NCI-H2029 (cell line): ENCODE measurements at places on chromosomes 12 and 14.

DNA sequence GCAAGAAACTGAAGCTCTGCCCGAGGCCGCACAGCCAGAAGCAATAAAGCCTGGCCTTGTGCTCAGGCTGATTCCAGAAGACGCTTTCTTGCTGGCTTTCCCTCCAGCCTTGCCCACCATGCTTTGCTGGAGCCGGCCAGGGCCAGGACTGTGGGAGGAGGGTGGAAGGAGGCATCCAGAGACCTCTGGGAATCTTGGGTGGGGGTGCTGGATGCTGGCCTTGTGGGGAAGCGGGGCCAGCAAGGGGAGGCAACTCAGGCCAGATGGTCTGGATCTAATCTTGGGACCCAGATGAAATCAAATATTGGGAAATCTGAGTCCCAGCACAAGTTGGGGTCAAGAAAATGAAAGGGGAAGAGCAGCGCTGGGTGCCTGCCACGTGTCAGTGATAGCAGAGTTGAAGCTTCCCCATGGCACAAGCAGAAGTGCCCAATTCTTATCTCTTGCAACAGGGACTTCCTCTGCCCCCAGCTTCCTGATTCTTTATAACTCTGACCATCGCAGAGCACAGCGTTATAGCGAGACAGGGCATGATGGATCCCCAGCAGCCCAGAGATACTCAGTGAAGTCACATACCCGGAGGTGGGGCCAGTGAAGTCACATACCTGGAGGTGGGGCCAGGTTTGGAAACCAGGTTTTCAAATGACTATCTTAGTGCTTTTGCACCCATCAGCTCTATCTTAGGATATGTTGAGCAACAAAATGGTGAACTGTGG, 6.4 kb upstream of the RABGGTA start:
- DNase-seq = no peak

- peak; percentile 39 for DNase-seq
Observed at GRCh38 chr12:58915634-58916033, 4.7 kb downstream of the LRIG3 start.

DNA sequence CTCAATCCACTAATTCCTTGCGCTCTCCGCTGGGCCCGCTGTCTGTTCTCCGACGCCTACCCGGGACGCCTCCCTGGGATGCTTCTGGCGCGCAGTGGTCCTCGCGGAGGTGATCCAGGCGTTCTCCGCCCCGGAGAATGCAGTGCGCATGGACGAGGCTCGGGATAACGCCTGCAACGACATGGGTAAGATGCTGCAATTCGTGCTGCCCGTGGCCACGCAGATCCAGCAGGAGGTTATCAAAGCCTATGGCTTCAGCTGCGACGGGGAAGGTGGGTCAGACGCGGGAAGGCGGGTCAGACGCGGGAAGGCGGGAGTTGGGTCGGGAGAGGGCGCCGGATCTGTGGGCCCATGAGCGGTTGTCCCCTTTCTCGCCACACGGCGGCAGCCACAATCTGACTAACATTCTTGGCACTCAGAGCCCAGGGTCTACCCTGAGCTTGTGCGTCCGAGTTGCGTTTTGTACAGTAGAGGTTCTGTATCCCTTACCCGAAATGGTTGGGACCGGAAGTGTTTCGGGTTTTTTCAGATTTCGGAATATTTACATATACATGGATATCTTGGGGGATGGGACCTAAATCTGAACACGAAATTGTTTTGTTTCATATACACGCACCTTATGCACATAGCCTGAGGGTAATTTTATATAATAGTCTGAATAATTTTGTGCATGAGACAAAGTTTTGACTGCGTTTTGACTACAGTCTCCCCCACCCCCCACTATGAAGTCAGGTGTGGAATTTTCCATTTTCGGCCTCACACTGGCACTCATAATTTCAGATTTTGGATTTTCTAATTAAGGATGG, 762 bp downstream of the C12orf57 start:
- DNase-seq = peak; percentile 95

- DNase-seq = no peak
Observed at GRCh38 chr12:107369679-107370078, 276.3 kb upstream of the CRY1 start.

GRCh38 chr12:42104087-42104486, 40.6 kb downstream of the GXYLT1 start:
- DNase-seq = no peak

DNA sequence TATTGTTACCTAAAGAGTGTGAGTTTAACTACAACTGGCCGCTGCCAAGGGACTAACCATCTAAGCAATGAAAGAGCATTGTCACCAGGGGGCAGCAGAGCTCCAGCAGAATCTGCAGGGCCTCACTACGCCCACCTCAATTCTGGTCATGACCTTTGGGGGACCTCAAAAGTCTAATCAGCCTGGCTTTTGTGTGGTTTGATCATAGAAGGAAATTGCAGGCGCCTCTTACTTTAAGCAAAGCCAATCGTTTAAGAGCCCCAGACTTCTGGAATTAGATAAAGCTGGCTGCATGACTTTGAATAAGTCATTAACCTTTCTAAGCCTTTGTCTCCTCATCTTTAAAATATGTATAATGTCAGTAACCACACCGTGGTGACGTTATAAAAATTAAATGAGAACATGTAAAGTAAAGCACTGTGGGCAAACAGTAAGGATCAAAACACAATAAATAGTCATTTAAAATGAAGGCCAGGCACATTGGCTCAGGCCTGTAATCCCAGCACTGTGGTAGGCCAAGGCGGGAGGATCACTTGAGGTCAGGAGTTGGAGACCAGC, 58.6 kb downstream of the TBX3 start:
- DNase-seq = peak; percentile 63

DNA sequence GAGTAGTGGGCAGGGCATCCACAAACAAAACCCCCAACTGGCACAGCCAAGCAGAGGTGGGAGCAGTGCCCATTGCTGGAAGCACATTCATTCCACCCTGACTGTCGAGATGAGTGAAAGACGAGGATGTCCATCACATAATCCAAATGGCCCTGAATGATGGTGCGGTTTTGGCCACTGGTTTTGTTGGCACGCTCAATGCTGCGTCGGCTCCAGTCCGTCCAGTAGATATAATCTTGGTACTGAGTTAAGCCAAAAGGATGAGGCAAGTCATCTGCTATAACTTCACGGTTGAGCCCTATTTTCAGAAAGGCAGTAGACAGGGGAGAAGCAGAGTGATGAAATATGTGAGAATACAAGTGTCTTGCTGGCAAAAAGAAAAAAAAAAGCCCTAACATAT, 88.1 kb downstream of the BCL2L14 start:
- no peak for DNase-seq

- DNase-seq = no peak
Observed at GRCh38 chr12:5588176-5588575, 156.3 kb downstream of the NTF3 start.

DNA sequence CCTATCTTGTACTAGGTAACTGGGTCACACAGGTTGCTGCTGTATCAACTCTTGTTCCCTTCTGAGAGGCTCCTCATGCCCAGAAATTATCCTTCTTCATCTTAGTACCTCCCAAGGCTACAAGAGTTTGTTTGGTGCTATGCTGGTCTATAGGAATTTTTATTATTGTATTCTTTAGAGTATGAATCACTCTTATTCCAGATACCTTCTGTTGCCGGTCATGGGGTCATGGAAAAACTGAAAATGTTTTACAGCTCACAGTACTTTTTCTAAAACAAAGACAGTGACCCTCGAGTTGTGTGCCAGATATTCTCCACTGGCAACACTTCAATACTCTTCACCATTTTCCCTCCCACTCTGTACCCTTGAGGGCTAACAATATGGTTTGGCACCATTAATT, 1598.0 kb upstream of the TMEM132C start:
- DNase-seq = no peak

DNA sequence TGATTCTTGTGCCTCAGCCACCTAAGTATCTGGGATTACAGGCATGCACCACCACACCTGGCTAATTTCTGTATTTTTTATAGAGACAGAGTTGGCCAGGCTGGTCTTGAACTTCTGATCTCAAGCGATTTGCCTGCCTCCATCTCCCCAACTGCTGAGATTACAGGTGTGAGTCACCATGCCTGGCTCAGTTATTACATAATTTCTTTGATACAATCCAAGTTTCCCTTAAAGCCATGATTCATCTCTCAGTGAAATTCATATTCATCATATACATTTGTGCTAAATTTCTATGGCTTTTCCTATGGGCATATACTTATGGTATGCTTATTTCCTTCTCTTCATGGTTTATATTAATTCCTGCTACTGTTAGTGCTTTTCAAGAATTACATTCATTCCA, 29.1 kb upstream of the PZP start:
- DNase-seq = no peak

- DNase-seq = no peak
Observed at GRCh38 chr14:104703269-104703668, 13.9 kb downstream of the INF2 start.

DNA sequence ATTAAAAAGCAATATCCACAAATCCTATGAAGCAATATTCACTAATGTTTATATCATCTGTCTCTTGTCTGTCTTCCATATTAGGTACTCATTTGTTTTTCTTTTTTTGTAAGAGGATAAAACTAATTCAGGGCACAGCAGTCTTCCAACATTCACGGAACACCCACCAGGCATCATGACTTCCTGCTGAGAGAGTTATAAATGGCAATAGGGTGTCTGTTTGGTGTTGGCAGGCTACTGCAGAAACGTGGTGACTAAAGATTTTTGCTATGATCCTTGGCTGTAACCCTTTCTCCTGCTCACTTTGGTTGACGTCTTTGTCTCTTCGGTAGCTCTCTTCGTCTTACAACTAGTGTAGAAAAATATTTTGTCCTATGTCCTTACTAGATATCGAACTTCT, 860.6 kb upstream of the MGAT4C start:
- DNase-seq = no peak

GRCh38 chr12:71299541-71300376, 139.8 kb upstream of the LGR5 start:
- DNase-seq = no peak

DNA sequence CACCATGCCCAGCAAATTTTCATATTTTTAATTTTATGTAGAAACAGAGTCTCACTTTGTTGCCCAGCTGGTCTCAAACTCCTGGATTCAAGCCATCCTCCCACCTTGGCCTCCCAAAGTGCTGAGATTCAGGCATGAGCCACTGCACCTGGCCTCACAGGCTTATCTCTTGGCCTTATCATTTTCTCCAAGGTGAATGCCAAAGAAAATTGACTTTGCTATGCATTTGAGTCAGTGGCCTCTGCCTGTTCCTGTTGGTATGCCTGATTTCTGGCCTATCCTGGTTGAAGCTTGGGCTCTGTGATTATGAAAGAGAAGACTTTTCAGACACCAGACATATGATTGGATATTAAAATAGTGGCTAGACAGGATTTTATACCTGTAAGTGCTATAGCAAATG, 34.2 kb downstream of the MANSC1 start:
- DNase-seq = no peak

- no peak for DNase-seq
Observed at GRCh38 chr12:6921539-6921938, 6.2 kb upstream of the ATN1 start.

- DNase-seq = no peak
Observed at GRCh38 chr14:100018482-100018881, 46.7 kb upstream of the EVL start.

DNA sequence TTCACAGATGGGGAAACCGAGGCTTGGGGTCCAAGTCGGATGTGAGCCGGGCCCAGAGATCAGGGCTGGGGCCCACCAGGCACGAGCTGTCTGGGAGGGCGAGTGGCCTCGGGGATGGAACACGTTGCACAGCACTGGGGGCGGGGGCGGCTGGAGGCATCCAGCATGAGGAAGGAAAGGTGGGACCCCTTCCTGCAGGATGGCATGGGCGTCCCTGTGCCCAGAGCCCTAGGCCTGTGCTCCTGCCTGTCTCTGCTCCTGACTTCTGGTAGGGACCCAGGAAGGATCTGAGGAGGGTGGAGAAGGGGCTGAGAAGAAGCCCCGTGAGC, 183.4 kb downstream of the KIF26A start:
- DNase-seq = no peak

DNA sequence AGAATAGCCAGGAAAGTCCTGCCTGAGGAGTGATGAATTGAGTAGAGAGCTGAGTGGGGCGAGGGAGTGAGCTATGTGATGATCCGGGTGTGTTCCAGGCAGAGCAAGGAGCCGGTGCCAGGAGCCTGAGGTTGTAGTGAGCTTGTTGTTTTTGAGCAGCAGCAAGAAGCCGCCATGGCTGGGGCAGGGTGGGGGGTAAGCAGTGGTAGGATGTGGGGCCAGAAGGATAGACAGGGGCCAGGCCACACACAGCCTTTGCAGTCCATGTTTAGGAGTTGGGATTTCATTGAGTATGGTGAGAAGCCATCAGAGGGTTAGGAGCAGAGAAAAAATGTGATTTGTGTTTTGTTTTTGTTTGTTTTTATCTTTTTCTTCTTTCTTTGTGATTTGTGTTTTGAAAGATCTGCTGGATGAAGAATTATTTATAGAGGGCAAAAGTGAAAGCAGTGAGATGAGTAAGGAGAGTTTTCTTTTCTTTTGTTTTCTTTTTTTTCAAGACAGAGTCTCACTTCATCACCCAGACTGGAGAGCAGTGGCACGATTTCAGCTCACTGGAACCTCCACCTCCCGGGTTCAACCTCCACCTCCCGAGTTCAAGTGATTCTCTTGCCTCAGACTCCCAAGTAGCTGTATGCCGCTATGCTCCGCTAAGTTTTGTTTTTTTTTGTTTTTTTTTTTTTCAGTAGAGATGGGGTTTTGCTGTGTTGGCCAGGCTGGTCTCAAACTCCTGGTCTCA, 92.3 kb upstream of the BCAT1 start:
- no peak for DNase-seq

GRCh38 chr12:25455696-25456095, 97.4 kb downstream of the LMNTD1 start:
- DNase-seq = no peak

DNA sequence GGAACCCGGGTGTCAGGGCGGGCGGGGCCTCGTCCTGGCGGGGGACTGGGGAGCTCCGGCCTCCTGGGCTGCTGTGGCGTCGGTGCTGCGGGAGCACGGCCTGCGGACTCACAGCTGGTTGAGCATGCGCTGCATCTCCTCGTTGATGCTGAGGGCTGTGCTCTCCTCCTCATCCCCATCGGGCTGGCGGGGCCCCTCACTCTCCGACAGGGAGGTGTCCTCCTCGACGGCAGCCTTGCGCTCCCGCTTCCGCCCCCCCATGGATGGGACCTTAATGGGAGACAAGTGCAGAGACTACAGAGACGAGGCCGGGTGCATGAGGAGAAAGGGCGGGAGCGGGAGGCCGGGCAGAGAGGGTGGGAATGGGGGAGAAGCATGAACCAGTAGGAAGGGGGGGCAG, 7.3 kb downstream of the IFFO1 start:
- DNase-seq = no peak

GRCh38 chr12:98408681-98409080, 106.7 kb upstream of the TMPO start:
- no peak for DNase-seq

DNA sequence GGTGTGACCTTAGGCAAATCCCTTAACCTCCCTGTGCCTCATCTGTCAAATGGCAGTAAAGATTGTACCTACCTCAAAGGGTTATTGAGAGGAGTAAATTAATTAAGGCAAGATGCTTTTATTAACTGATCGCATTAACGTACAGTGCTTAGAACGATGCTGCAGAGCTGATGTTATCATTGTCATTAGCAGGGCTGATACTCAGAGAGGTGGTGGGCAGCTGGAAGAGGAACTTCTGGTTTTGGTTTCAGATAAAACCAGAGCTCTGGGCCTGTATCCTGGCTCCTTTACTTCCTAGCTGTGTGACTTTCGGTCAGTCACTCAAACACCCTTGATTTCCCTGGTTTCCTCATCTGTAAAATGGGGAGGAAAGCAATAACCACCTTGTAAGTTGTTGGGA, 55.1 kb downstream of the CALM1 start:
- DNase-seq = no peak
